Fibroblast of skin of left biceps (primary cell): ENCODE measurements at places on chromosomes 11 and 22.

GRCh38 chr11:86518211-86518610 lies 143.5 kb downstream of the CCDC81 start:
- DNase-seq, result no peak

GRCh38 chr22:46747646-46748045 lies 9.6 kb upstream of the CERK start:
- DNase-seq, result no peak

- DNase-seq, result no peak
Measured at GRCh38 chr22:43326331-43327156, 16.6 kb downstream of the SCUBE1 start.

DNA sequence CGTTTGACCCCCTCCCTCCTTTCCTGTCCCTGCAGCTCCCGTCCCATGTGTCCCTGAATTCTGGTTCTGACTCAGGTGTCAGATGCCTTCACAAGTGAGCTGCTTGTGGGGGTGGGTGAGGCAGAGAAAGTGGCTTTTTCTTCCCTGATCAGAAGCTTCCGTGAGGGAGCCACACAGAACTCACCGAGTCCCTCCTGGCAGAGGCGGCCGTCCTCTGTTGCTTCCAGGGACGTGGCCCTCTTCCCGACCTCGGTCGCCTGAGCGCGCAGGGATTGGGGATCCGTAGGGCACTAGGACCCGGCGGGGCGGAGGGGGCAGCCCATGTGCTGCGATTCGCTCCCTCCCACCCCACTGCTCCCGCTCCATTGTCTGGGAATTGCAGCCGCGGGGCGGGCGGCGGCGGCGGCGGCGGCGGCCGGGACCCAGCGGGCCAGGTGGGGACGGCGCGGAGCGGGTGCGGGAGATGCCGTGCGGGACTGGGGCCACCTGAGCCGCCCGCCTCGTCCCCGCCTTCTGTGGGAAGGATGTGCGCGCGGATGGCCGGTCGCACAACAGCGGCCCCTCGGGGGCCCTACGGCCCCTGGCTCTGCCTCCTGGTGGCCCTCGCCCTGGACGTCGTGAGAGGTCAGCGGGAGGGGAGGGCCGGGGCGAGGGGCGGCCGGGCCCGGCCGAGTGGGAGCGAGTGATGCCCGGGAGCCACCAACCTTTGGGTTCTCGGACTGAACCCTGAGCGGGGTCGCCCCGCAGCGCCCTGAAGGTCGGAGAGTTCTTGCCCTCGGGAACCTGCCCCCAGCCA lies at the start of gene TMEM132A:
Gene TMEM132A, plus strand, starts transcription at position 351 of the 796 bp plus-strand sequence. Its CDS starts 174 bp downstream, at position 525.
- no peak for DNase-seq

GRCh38 chr11:119529936-119530335 lies 107.0 kb upstream of the THY1 start:
- no peak for DNase-seq

GRCh38 chr22:36417281-36417686 lies 29.5 kb upstream of the MYH9 start:
- DNase-seq, result no peak

- peak; percentile 49 for DNase-seq
Measured at GRCh38 chr22:48695251-48695650, 1132.4 kb downstream of the BRD1 start.

DNA sequence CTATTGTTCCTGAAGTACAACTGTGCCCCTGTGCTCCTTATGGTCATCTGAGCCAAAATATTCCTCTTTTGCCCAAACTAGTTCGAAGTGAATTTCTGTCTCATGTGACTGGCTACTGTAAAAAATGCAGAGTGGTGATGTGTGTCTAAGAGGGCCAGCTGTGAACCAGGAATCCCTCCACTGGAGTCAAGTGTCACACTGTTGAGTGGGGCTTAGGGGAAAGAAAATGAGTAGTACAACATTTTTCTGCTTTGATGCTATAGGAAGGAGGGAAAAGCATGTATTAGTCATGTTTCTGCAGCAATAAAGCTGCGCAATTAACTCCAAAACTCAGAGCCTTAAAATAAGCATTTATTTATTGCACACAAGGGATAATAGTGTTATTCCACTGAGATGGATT lies 39.8 kb upstream of the HMGXB4 start:
- no peak for DNase-seq

DNA sequence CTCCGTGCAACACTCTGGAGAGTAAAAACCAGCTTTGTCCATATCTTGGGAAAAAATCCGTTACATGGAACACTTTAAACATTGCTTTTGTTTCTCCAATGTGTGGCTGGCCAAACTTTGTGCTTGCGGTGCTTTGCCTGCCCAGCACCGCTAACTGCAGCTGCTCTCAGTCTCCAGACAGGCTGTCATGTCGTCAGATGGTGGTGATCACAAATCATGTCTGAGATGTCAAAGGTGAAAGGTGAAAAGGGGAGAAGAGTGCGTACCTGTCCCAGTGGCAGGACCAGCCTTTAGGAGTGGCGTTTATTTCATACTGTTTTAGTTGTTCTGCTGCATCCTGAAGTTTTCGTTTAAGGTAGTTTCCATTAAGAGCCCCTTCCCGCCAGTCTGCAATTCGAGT lies 17.1 kb upstream of the AGBL2 start:
- no peak for DNase-seq

DNA sequence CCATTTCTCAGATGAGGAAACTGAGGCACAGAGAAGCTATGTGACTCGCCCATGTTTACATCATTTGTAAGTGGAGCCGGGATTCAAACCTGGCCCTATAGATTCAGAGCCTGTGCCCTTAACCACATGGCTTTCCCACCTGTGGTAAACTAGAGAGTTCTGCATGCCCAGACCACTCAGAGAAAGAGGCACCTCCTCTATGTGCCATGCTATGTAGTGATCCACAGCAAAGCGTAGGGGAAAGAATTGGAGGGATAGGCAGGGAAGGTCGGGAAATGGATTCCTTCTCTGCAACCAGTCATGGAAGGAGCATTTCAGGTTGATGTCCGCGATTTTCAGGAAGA lies 15.4 kb upstream of the POU2AF2 start:
- DNase-seq, result no peak

DNA sequence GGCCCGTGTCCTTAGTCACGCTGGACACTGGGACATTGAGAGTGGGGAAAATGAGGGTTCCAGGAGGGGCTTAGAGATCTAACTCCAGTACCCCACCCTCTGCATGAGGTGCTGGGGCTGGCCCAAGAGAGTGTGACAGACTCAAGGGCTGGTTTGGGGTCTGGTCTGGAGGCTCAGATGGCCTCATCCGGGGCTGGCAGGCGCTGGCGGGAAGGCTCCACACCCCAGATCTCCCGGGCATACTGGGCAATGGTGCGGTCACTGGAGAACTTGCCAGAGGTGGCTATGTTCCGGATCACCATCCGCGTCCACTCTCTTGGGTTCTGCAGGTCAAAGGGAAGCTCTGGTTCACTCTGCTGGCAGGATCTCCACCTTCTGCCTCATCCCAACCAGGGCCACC lies 2.5 kb upstream of the RASGRP2 start:
- DNase-seq, result no peak

DNA sequence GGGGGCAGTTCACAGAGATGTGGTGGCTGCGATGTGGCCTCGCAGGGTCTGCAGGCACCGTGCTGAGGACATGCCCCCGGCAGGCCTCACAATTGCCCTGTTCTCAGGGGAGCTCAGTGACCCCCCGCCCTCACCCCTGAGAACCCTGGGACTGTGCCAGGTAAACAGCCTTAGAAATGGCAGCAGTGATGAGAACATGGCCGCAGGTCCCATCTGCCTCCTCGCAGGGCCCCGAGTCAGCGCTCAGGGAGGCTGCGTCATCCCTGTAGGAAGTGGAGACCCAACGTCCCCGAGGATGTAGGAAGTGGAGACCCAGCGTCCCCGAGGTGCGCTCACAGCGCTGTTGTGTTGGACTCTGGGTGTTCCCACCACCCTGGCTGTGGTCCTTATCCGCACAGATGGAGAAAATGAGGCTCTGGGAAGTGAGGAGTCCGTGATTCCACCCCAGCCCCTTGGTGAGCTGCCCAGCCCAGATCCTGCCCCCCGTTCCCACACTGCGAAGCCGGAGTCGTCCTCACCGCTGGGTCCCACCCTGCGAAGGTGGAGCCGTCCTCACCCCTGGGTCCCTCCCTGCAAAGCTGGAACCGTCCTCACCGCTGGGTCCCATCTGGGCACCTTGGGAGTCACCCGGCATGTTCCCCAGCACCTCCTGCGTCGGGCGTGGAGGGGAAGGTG lies 1086.8 kb downstream of the BRD1 start:
- DNase-seq, result no peak

GRCh38 chr11:2746401-2747247 lies 46.8 kb upstream of the KCNQ1OT1 start:
- no peak for DNase-seq

GRCh38 chr11:12164061-12165014 lies 53.9 kb downstream of the MICAL2 start:
- no peak for DNase-seq

DNA sequence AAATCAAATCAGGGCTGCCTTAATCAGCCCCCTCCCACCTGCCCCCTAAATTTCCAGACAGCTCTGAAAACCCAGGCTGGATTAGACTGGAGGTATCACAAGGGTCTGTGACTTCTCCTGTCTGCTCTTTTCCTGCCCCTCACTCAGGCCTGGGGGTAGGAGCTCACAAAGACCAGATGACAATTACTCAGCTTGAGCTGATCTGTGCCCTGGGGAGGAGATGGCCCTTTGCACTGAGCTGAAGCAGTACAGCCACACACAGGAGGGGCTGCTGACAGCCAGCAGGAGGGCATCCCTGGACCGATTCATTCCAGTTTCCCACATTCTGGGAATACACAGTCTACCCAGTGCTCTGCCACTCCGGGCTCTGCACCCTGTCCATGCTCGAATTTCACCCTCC lies 4.2 kb downstream of the ABCC8 start:
- DNase-seq, result no peak

GRCh38 chr11:30143098-30143705 lies 87.6 kb upstream of the FSHB start:
- DNase-seq, result no peak

DNA sequence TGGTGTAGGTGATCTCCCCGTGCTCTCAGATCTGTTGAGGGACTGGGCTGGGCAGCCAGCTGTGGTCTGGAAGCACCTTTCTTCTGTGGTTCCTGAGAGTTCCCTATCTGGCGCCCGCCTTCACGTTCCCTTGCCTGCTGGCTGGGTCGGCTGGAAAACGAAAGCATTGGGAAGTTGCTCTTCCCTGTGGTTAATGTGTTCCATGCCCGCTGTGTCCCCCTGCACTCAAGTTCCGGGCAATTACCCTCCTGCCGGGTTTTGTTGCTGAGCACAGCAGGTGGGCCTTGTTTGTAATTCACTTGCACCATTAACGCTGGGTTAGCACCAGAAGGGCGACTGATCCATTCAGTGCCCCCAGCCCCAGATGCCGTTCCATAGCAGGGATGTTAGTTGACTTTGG lies 134.1 kb downstream of the GRIK4 start:
- no peak for DNase-seq

- no peak for DNase-seq
Measured at GRCh38 chr22:31491218-31491962, 1.7 kb upstream of the EIF4ENIF1 start.

DNA sequence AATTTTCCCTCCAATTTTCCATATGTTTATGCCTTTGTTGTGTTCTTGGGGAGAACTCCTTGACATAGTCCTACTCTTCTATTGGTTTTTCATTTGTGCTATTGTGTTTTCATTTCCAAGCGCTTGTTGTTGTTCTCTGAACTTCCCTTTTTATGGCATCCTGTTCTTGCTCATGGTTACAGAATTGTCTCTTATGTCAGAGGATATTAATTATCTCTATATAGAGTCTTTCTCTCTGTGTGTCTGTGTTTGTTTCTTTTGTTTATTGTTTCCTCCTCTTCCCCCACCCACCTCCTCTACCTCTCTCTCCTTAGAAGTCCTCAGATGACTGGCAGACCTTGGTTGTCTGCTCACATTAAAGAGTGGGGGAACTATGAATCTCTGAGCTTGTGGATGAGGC lies 69.9 kb downstream of the HORMAD2 start:
- DNase-seq, result no peak

GRCh38 chr11:2136209-2136951 lies 2.8 kb downstream of the IGF2 start:
- no peak for DNase-seq

DNA sequence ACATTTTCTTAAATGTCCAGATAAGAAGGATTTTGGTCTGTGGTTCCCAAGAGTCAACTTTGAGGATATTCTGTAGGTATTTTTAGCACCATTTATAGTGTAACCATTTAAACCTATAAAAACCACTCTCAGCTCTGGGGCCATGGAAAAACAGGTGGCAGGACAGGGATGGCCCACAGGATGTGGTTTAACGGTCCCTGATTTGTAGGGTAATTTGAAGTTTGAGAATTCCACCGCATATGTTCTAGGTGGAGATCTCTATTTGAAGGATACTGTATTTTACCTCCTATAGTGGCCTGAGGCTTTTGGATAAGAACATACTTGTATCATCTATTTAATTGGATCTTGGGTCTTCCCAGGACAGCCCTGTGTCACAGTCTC lies 62.4 kb upstream of the IGLL5 start:
- no peak for DNase-seq

GRCh38 chr22:19524170-19525115 lies at the start of gene CLDN5:
Gene CLDN5 (minus strand): TSS chr22:19524410. CDS start chr22:19524255, 155 bp downstream.
- no peak for DNase-seq

DNA sequence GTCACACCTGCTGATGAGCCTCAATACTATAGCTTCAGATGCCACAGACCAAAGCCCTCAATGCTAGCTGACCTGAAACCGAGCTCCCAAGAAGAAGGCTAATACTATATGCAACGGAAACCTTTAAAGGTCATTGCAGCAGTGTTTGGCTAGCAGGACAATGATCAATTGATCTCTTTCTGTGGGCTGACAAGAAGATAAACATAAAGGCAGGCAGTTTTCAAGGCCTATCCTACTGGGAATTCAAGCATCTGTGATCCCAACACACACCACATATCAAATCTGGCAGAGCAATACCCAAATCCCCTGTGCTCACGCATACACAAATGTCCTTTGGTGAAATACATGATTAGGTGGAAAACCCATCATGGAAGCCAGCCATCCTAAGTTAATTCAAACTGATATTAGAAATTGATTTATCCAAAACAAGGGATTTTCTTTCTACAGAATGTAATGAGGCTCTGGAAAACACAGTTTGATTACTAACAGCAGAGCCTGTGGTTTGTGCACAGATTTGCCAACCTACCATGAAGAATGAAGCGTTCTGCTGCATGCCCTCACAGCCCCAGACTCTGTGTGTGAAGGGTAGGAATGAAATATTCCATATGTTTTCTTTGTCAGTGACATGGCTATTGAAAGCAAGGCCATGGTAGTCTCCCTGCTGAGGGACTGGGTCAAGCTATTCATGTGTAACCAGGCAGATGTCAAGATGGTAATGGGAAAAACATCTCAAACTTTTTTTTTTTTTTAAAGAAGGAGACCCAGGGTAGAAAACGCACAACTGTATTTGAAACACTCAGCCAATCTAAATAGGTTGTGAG lies 12.2 kb downstream of the LGR4 start:
- DNase-seq, result no peak
